Jurkat, Clone E6-1 (cell line): ENCODE measurements at places on chromosomes 5 and 9.
A peak's percentile ranks its signal among the peaks of the same experiment; 100 is the strongest.

- no peak for DNase-seq
These were observed 129.0 kb downstream of the COL23A1 start for GRCh38 chr5:178461004-178461730.

DNA sequence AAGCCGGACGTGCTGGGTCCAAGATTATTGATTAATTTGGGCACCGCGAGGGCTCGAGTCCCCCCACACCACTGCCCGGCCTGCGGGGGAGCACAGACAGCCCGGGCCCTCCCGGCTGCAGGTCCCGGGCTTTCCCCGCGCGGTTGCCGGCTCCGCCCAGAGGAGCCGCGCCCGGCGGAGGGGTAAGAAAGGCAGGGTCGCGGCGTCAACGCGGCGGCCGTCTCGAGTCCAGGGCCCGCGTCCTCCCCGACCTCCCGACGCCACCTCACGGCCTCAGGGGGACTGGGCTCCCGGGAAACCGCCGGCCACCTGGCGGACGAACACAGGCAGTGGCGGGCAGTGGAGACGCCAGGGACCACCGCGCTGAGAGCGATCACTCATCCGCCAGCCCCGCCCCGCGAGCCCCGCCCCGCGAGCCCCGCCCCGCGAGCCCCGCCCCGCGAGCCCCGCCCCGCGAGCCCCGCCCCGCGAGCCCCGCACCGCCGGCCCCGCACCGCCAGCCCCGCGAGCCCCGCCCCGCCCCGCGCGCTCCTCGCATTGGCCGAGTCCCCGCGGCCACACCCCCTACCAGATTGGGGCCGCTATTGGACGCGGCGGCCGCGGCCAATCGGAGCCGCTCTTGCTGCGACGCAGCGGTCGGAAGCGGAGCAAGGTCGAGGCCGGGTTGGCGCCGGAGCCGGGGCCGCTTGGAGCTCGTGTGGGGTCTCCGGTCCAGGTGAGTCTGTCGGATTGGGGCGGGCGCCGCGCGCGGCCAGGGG, at the start of gene MRPL41:
MRPL41 (plus strand) TSS at position 616 of the 758 bp plus-strand sequence. CDS start 203 bp downstream, outside the sequence.
- peak; percentile 73 for DNase-seq

DNA sequence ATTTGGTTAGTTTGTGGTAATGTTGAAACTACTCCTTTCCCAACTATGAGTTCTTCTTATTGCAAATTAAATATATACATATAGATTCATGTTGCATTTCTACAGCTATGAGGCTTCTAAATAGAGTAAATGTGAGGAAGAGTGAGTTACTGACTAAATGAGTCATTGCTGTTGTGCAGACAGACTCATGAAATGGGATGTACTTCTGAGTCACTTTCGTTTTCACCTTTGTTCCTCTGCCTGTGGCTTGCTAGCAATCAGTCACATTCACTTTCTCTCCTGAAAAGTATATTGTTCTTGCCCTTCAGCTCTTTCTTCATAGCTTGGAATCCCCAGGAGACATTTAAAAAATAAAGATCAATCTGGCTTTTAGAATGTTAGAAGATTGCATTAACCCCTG, 295.5 kb upstream of the SMC2 start:
- DNase-seq: peak; percentile 44

- DNase-seq: no peak
These were observed 10.5 kb downstream of the RPS14 start for GRCh38 chr5:150438873-150439546.

DNA sequence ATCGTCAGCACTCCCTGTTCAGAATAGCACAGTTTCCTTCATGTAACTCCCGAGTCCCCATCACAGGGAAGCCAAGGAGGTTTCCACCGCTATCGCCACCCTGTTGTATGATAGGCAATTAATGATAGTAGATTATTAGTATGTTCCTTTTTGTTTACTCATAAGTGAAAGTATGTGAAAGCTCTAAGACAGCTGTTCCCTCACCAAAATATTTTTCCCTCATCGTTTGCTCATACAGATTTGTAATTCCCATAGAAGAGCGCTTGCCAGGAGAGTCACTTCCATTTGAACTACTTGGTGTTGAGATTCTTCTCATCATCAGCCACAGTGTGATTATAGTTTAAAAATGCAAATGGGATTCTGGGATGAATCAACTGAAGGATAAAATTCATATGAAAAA, 140.9 kb downstream of the PAM start:
- DNase-seq: no peak

GRCh38 chr9:86534572-86535258, 180.5 kb upstream of the TUT7 start:
- DNase-seq: no peak

GRCh38 chr5:140481758-140482157, 65.7 kb upstream of the EIF4EBP3 start:
- DNase-seq: no peak

DNA sequence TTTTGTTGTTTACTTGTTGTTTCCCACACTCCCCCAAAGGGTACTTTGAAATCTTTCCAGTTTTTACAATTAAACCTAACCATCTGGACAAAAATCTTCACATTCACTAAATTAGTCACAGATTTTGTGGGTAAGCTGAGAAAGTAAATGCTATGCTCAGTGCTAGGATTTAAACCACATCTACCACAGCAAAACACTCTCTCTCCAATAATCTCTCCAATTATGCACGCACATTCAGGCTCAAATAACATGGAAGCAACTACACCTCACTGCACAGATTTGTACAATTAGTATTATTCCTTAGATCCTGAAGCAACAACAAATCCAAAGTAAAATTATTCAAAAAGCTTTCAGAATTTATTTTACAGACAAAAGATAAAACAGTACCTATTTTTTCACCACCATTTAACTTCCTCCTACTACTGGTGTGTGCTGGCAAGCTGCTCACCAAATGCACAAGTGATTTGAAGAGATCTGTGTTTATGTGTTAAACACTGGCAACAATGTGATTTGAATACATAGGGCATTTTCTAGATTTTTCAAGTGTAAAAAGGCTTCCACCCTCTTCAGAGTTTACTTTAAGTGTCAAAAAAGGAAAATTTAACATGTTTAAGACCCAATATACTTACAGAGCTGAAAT, 16.6 kb downstream of the ZNF608 start:
- no peak for DNase-seq

- DNase-seq: no peak
These were observed 261.8 kb downstream of the NR3C1 start for GRCh38 chr5:143141652-143142051.

- DNase-seq: no peak
These were observed 7.6 kb upstream of the GBGT1 start for GRCh38 chr9:133171161-133171961.

DNA sequence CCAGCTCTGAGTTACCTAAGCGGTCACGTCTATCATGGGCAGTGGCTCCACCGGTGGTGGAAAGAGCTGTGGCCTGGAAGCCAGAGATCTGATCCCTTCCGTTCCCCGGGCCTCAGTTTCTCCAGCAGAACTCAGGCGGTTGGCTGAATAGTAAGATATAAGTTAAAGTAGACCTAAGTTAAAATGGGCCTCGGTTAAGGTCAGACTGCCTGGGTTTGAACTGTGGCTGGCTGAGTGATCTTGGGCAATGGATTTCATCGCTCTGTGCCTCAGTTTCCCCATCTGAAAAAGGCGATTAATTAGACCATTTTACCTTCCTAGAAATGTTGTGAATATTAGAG, 997 bp downstream of the COL15A1 start:
- no peak for DNase-seq

- DNase-seq: no peak
These were observed 439.8 kb downstream of the SH3GL2 start for GRCh38 chr9:18018661-18019060.

- no peak for DNase-seq
These were observed at the start of gene CARD6 for GRCh38 chr5:40841068-40841805. Gene CARD6 (plus strand): TSS chr5:40841367. CDS start chr5:40841383, 16 bp downstream.

- no peak for DNase-seq
These were observed 312.3 kb upstream of the NREP start for GRCh38 chr5:112069329-112069728.

DNA sequence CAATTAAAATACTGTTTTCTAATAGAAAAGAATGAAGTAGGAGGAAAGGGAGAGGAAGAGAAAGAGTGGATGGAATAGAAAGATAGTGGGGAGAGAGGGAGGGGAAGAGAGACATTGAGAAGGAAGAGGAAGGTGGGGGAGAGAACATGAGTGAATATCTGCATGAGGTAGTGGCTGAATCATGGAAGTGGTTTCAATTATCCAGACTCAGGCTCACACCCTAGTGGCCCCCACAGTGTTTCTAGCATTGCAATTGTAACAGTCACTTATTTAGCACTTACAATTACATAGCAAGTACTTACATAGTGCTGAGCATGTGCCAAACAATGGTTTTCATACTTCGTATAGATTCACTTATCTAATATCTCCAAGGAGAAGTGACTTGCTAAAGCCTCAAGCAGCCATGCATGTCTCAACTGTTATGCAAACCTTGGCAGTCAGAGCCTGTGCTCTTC, 72.7 kb downstream of the CAST start:
- no peak for DNase-seq

- no peak for DNase-seq
These were observed 2.3 kb downstream of the VAV2 start for GRCh38 chr9:133989625-133990365.

GRCh38 chr5:132470596-132470995, 20.0 kb downstream of the IRF1 start:
- DNase-seq: no peak

DNA sequence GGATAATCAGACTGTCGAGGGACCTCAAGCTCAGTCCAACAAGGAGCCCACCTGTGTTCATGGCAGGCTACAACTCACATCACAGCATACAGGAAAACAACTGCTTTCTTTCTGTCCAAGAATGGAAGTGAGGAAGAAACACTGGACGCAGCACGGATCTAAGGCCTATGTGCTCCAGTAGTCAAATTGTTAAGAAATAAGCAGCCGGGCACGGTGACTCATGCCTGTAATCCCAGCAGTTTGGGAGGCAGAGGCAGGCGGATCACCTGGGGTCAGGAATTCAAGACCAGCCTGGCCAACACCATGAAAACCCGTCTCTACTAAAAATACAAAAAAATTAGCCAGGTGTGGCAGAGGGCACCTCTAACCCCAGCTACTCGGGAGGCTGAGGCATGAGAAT, 427.8 kb downstream of the BNC2 start:
- DNase-seq: no peak

- DNase-seq: no peak
These were observed 668 bp downstream of the GLIS3 start for GRCh38 chr9:4299005-4299795.

DNA sequence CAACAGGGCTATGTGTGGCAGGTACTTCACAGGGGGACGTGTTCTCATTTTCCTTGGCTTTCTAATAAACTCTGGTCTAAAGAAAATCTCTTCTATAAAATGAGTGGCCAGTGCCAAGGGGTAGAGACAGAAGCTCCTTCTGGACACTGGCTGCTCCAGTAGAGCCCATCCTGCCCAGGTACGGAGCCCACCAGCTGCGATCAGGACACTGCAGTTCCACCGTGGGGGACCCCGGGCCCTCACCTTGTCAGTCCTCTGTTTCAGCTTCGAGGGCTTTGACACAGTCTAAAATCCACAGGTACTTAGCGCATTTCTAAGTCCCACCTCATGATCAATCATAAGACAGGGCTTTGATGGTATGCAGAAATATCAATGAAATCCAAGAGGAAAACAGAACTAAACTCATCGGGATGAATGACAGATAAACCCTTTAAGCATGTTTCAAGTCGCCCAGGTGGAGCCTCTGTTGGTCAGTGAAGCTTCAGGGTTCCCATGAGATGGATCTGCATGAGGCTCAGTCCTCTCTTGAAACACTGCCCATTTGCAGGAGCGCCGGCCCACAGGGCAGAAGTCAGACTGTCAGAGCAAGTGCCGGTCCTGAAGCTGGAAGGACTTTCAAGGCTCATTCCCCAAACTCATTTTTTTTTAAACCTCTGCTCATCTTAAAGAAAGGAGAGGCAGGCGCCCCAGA, 20.3 kb upstream of the TERT start:
- DNase-seq: no peak

DNA sequence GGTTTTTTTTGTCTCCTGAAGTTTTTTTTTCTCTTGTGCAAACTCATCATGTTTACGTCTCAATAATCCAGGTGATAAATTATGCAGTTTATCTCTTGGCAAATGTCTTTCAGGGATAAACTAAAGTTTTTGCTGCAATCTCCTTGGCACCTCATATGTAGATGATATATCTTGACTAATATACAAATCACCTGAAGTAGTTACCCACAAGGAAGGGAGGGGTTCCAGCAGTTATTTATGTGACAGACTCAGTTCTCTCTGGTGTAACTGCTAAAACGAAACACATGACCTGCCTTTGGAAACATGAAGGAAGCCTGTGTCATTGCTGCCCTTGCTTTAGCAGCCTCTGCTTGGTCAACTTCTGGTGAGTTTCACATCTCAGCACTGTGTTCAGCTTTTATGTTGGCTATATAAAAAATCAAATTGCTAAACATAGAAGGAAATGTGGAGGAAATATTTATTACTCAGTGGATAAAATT, 39.3 kb upstream of the KIAA1958 start:
- no peak for DNase-seq

DNA sequence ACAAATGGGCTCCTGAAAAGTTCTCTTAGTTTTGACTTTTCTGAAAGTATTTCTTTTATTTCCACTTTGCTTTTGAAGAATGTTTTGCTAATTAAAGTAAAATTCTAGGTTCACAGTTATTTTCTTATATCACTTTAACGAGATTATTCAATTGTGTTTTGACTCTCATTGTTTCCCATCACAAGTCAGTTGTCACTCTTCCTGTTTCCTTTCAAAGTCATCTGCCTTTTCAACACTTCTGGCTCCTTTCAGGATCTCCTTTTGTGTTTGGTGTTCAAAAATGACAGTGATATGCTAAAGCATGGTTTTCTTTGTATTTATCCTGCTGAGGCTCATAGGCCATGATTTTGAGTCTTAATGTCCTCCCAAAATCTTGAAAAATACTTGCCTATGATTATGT, 235.4 kb upstream of the TAS2R1 start:
- DNase-seq: no peak

GRCh38 chr5:124453221-124454051, 293.0 kb downstream of the ZNF608 start:
- DNase-seq: no peak

DNA sequence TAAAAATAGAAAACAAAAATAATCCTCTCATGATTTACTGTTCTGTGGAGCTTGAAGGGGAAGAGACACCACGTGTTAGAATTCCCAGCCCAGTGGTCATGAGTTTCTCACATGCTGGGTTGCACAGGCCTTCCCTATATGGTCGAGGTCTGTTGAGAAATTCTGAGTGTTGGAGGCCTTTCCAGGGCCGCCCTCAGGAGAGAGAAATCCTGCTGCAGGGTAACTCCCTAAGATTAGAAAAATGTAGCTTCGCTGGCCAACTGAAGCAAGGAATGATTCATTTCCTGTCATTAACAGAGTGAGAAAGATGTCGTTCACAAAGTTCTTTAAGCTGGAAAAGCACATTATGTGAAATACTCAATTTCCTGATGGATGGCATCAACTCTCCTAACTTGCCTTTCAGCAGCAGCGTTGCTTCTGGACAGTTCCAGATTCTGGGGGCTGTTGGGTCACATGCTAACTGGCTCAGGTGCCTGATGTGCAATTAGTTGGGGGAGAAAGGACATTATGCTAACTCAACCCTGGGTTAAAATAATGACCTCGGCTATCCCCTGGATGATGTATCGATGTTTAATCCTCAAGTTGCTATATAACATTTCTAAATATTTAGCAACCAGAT, 104.8 kb upstream of the CD180 start:
- DNase-seq: no peak

GRCh38 chr5:59016925-59017324, 434.1 kb downstream of the RAB3C start:
- DNase-seq: no peak
